ENCODE measurements at places on chromosomes 1 and 21.
A peak's percentile ranks its signal among the peaks of the same experiment; 100 is the strongest.

GRCh38 chr21:24895885-24896734 is 711.2 kb downstream of the MRPL39 start:
- DNase-seq, result no peak

- no peak for DNase-seq
Measured at GRCh38 chr1:83086346-83086745, 912.6 kb downstream of the TTLL7 start.

DNA sequence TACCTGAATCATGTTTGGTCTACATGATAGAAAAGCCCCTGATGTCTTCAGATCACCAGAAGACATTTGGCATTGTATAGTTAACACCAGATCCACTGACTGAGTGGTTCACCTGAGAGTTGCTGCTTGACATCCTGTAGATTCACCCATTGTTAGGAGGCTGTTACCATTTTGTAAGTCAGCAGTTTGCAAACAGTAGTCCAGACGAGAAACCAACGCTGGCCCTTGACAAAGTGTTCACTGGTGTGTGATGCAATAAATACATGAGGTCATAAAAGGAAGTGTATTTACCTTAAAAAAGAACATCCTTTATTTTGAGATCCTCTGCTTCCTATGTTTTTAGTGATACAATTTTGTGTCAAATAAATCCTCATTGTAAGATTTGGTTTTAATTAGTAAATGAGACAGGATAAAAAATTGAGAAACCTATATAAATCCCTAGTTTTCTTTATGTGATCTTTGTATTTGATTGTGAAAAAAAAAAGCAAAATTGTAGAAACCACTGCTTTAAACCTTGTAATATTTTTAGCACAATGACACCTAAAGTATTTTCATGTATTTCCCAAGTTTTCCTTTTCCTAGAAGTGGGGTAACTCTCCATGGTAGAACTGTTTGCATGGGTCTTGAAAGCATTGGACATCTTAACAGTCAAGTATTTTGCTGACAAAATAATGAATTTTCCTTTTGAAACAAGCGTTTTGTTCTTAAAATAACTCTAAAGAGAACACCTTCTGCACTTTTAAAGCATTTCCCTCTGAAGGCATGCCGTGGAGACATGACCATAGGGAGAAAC is 204.3 kb downstream of the FGGY start:
- no peak for DNase-seq

GRCh38 chr1:240987928-240988327 is 369.1 kb downstream of the RGS7 start:
- no peak for DNase-seq

DNA sequence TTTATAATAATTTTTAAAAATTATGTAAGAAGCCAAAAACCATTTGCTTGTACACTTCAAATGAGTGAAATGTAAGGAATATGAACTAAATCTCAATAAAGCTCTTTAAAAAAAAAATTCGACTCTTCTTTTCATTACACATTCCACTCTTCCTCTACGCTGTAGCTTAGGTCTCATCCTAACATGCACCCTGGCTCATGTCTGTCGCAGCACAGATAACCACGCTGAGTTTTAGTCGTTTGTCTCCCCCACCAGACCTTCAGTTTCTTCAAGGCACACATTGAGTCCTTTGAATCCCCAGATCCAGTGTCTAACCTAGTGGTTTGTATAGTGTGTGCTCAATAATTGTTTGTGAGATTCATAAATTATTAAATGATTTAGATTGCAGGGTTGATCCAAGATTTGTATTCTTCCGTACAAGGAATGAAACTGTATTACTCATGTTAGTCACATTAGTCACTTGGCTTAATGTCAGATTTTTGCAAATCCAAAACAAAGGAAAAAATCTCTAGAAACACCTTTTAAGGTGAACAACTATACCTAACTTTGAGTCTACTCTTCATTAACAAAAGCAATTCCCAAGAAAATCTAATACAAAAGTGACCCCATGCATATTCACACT is 57.3 kb downstream of the SLC25A24 start:
- no peak for DNase-seq

GRCh38 chr1:80066060-80066459 is 1059.5 kb upstream of the ADGRL4 start:
- no peak for DNase-seq

DNA sequence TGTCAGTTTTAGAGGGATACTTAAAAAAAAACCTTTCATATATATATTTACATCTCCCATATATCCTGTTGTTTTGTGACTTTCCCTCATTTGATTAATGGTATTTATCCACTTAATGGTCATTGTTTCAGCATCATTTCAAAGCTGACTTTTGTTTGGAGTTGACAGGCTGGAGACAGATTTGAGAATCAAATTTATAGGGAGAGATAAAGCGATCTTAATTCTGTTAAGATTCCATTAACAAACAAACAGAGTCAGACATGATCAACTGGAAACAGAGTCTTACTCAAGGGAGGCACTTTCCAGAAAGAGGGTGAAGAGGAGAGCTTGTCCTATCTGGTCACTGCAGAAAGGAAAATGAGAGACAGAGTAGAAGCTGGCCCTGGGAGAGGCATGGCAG is 283.4 kb downstream of the TTLL7 start:
- DNase-seq, result no peak

GRCh38 chr1:54355931-54356679 is 50.1 kb downstream of the SSBP3 start:
- DNase-seq, result no peak

DNA sequence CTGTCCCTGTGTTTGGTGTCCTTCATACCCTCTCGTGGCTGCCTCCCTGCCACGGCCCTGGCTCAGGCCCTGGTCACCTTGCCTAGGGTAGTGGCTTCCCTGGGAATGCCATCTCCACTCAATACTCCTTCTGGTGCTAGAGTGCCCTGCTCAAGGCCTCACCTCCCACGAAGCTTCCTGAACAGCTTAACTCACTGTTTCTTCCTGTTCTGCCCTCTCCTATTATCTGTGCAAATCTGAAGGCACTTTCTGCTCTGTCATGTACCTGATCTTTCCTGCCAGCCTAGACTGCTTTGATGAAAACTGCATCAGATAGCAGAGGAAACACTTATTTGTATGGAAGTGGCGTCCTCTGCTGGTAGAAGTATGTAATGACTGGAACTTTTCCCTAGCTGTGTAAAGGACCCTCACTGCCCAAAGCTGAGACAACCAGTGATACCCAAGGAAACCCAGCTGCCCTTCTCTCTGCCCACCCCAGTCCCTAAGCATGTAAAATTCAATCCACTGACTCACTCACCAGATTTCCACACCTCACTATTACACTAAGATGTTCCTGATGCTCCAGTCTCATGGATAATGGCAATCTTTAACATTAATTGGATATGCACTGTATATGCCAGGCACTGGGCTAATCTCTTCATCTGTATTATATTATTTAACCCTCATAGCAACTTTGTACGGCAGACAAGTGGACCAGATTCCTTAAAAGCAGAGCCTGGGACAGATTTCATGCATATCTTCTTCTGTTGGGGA is 36.2 kb upstream of the BTG2 start:
- peak; percentile 88 for DNase-seq

GRCh38 chr1:62294261-62294660 is 25.0 kb downstream of the KANK4 start:
- DNase-seq, result no peak

DNA sequence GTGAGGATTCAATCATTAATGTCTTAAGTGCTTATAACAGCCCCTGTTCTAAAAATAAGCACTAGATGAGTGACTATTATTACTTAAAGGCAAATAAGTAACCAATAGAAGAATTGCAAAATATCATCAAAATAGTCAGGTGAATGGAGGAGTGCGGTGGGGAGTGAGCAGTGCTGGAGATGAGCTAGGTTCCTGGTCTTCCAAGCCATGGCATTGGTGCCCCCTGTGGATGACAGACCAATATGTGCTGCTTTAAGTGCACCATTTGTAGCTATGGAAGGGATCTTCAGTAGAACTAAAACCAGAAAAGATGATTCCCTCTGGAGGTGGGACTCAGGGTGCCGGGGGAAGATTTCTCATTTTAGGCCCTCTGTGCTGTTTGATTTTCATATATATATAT is 46.1 kb upstream of the SLC30A1 start:
- no peak for DNase-seq

DNA sequence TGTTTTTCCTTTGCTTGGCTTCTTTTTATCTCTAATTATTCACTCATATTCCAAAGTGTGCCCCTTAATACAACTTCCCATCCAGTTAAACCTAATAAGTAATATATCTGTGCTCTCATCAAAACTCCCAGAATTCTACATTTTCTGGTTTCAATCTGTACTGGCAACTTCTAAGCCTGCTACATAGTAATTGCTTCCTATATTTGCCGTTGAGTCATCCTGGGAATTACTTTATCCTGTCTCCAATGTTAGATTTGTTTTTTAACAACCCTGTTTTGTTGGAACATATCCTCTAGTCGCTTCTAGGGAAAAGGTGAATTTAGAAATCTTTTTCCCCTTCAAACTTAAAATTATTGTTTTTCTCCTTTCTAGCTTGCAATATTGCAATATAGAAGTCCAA is 620.5 kb upstream of the PKN2 start:
- no peak for DNase-seq

DNA sequence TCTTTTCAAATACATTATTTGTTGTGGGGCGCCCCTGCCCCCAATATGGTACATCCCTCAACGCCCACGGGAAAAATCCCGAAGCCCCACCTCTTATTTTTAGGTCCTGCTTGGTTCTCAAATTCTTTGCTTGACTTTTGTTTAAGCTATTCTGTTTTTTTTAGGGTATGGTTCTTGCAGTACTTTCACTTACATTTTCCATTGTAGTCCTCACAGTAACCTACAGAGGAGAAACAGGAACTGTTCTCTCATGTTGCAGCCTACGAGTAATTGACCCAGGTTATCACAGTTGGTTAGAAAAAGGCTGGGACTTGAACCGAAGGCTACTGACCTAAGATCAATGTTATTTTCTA is 697 bp upstream of the C21orf91 start:
- DNase-seq, result no peak

DNA sequence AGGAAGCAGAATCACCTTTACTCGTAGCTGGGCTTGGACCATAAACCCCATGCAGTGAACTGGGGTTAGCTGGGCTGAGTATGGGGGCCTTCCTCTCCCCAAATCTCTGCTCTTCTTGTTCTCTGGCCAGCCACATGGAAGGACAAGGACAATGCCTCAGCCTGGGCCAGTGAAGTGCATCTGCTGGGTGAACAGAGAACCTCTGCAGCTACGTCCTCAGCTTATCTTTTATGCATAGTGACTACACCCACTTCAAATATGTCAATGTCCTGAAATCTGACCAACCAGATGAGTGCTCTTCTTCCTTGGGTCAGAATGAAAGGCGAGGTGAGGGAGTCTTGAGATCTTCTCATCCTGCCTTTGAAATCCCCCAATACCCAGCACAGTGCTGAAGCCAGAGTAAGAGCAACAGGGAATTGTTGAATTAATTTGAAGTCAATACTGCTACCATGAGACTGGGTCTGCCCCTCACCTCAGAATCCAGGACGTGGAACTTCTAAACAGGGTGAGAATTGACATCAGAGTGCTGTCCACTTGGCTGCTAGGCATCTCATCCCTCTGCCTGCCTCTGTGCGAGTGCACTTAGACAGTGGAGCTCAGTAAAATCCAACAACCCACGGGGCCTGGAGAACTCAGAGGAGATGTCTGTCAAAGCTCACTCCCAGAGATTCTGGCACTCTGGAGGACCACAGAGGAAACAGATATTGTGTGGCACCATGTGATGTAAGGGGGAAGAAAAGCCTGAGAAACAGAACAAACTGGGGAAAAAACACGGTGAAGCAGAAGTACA is 99.0 kb downstream of the IER5 start:
- DNase-seq, result no peak

DNA sequence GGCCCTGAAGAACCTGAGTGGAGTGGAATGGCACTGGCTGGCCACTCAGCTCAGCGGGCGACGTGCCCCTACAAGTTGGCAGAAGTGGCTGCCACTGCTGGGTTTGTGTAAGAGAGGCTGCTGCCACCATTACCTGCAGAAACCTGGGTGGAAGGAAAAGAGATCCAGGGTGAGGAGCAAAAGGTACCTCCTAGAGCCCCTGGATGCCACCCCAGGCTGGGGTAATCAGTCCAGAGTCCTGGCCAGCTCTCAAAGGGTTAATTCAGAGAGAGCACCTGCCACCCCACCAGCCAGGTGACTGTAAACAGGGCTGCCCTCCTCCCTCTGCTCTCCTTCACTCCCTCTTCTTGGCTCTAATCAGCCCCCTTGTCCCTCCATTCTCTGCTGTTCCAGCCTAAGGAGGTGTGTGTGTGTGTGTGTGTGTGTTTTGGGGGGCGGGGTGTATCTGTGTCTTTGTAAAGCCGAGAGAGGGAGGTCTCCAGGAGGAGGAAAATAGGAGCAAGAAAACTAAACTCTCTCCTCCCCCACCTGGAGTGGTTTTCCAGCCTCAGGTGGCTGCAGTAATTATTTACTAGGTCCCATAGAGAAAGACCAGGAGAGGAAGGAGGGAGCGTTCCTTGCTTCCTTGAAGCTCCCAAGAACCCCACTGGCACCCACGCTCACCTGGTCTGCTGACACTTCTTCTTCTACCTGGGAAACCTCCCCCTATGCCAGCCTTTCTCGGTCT is 12.6 kb downstream of the TRIM46 start:
- peak; percentile 52 for DNase-seq

- DNase-seq, result no peak
Measured at GRCh38 chr1:234244482-234244881, 128.8 kb upstream of the COA6 start.

DNA sequence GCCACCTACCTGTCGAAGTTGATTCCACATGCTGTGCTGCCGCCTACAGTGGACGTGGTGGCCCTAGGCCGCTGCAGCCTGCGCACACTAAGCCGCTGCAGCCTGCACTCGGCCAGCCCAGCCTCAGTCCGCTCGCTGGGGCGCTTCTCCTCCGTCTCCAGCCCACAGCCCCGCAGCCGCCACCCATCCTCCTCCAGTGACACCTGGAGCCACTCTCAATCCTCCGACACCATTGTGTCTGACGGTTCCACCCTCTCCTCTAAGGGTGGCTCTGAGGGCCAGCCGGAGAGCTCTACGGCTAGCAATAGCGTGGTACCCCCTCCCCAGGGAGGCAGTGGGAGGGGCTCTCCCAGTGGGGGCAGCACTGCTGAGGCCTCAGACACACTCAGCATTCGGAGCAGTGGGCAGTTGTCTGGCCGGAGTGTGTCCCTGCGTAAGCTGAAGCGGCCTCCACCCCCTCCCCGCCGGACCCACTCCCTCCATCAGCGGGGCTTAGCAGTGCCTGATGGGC is 46.9 kb downstream of the YARS1 start:
- no peak for DNase-seq

DNA sequence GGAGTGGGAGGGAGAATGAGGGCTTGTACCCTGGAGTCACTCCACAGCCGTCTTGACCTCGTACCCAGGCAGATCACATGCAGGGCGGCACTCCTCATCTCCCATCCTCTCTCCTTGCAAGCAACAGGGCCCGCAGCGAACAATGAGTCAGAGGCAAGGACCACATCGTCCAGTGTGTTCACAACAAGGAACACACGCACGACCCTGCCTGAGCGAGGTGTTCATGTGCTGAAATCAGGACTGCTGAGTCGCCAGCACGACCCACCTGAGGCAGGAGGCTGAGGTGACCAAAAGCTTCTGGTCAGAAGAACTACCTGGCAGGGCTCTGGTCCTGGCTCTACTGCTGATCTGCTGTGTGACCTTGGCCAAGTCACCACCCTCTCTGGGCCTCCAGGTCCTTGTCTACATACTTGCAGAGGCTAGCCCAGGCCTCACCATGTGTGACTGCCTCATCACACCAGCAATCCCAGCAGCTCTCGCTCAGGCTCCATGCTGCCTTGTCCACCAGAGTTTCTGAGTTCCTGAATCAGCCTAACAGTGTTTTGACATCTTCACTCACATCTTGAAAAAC is 78.0 kb downstream of the SSBP3 start:
- DNase-seq, result no peak
